ENCODE measurements at places on chromosomes 11 and 22.

- DNase-seq: no peak
These were observed 18.9 kb downstream of the SHANK3 start for GRCh38 chr22:50691521-50691920.

GRCh38 chr11:35994421-35994820 lies 50.6 kb downstream of the LDLRAD3 start:
- DNase-seq: no peak

DNA sequence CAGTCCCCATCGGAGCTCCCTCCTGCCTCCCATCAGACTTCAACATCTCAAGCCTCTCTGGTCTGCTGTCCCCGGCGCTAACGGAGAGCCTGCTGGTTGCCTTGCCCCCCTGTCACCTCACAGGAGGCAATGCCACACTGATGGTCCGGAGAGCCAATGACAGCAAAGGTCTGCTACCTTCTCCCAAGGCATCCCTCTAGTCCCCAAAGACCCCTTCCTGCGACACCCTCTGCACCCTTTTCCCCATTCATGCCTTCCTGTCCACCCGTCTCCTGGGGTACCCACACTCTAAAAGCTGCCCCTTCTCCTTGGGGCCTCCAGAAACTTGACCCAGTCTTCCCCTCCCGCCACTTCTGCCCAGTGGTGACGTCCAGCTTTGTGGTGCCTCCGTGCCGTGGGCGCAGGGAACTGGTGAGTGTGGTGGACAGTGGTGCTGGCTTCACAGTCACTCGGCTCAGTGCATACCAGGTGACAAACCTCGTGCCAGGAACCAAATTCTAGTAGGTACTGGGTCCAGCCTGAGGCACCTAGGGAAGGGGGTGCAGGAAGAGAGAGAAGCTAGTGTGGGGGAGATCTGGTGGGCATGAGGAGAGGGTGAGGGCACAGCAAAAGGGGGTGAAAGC lies 860 bp downstream of the UPK2 start:
- no peak for DNase-seq

DNA sequence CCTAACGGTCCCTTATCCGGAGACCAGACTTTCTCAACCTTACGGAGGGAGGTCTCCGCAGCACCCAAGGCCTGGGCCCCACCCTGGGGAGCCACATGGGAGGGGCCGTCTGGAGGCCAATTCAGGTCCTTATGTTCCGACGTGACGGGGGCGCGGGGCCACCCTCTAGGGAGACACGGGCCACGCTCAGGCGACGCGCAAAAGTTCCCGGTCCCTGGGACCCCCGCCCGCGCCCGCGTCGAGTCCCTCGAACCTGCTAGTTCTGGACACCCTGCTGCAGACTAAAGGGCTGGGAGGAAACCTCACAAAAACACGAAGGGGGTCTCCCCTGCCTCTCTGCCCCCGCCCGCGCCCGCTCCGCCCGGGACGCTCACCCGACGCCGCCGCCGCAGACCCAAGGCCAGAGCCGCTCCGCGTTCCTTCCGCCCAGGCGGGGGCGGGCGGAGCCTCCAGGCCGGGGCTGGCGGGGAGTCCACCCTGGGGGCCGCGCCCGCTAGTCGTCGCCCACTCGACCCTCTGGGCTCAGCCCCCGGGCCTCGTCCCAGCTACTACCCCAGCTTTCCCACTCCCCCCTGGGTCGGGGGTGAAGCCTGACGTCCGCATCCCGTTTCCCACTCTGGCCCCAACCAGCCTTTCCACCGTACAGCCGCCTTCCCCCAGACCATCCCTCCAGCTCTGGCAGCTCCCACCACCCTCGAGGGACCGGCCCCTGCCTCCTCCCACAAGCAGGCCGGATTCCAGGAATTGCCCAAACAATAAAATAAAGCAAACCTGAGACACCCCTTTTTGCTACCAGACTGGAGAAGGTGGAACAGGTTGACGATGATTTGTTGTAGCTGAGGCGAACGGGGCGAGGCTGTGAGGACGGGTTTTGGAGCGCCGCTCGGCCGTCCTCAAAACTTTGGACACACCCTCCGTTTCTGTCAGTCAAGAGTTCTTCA lies 2.7 kb downstream of the RNH1 start:
- DNase-seq: no peak

- DNase-seq: no peak
These were observed 17.3 kb downstream of the APOL3 start for GRCh38 chr22:36143066-36143815.

GRCh38 chr11:113732092-113732491 lies 26.0 kb upstream of the TMPRSS5 start:
- no peak for DNase-seq

DNA sequence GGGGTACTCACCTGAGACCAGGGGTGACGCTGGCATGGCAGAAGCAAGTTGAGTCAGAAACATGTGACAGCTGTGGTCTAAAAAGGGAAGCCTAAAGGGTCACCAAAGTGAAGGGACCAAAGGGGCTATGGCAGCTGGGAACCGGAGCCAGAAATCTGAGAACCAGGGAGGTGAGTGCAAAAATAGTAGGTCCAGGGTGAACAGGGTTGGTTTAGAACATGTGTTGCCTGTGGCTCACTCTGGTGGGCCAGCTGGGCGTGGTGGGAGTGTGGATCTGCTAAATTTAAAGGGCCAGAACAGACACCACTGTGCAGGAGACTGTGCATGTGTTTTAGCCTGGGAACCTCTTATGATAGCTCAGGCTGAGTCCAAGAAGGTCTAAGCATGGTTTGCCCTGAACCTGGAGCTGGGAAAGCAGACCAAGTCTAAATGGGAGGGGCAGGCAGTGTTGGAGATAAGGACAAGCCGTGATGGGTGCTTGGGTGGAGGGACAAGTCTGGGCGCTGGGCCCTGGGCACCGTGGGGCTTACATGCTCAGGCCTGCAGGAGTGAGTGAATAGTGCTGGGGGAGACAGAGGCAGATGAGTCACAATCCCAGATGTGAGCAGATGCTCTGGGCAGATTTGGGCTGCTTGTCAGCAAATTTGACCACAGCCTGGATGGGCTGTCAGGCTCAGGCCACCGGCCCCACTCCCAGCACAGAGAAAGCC lies 41.4 kb upstream of the ZBED5 start:
- DNase-seq: peak; percentile 58

GRCh38 chr22:47209040-47209514 lies 446.6 kb downstream of the TBC1D22A start:
- DNase-seq: no peak

GRCh38 chr11:6397156-6397555 lies 6.9 kb downstream of the SMPD1 start:
- DNase-seq: no peak

GRCh38 chr11:2846056-2846455 lies 39.5 kb downstream of the CDKN1C start:
- DNase-seq: no peak

- DNase-seq: no peak
These were observed 729.8 kb downstream of the FAM181B start for GRCh38 chr11:82003671-82004515.

DNA sequence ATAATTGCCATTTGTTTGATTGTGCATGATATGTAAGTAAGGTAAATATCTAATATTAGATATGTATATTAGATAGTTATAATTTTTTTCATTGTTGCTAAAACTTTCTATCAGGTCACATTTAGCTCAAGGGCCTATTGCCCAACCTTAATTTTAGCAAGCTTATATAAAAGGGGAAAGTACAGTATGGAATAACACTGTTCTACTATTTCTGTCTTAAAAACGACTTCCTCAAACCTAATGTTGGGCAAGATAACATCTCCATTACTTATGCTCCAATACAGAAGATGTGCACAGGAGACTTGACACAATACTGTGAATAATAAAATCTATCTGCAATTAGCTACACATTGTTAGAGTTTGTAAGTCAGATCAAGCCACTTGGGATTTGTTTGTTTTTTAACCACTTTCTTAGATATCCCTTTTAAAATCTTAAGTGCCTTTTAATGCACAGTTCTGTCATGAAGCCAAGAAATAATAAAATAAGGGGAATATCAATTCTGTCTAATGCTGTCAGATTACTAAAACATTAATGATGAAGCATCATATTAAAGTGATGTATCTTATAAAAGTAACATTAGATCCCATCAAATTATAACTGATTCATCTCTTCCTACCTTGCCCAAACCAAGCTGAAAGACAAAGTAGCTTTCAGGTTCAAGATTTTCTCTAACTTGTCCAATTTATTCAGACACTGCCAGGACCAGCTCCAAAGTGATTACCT lies 98.1 kb downstream of the SIK3 start:
- no peak for DNase-seq

GRCh38 chr11:6448574-6448973 lies 7.8 kb upstream of the HPX start:
- DNase-seq: no peak

GRCh38 chr22:40982482-40983385 lies 31.6 kb downstream of the RBX1 start:
- no peak for DNase-seq

- DNase-seq: no peak
These were observed 1.6 kb downstream of the DIXDC1 start for GRCh38 chr11:111938687-111939160.

GRCh38 chr11:63573881-63574855 lies 11.0 kb upstream of the PLAAT2 start:
- DNase-seq: no peak

DNA sequence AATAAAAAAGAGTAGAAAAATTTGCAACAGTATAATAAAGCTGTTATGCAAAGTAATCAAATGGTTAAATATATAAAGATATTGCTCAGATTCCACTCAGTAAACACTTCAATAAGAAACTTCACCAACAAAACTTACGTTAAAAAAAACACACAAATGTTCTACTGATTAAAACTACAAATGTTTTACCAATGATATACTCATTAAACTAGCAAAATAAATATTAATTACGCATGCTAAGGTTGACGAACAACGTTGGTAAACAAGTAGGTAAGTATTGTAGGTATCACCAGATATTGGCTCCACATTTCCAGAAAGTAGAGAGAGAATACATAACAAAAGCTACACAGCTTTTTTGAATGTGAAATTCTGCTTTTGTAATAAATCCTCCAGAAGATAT lies 12.6 kb downstream of the RDX start:
- no peak for DNase-seq

DNA sequence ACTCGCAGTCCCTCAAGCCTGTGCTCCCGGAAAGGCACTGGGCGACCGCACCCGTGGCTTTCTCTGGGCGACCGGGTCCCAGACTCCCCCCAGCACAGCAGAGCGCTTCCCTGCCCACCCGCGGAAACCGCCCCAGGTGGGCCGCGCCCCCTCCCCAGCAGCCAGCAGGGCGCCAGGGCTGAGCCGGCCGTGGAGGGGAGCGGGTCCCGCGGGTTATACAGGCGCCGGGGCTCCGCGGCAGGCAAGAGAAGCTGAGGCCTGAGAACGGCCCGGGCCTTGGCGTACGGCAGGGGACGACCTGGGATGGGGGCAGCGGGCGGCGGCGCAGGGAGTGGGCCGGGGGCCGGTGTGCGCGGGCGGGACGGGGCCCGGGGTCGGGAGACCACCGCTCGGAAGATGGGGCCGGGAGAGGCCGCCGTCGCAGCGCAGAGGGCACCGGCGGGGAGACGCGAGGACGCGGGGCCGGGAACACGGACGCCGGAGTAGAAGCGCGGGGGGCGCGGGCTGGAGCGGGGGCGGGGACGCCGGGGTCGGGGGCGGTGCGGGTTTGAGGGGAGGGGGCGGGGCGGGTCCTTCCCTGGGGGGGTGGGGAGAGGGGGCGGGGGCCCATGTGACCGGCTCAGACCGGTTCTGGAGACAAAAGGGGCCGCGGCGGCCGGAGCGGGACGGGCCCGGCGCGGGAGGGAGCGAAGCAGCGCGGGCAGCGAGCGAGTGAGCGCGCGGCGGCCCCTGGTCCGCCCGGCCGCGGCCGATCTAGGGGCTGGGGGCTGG lies at the start of gene MDK:
TSS of gene MDK (plus strand) at position 622 of the 771 bp plus-strand sequence. CDS start 389 bp downstream, outside the sequence.
- peak; percentile 58 for DNase-seq

DNA sequence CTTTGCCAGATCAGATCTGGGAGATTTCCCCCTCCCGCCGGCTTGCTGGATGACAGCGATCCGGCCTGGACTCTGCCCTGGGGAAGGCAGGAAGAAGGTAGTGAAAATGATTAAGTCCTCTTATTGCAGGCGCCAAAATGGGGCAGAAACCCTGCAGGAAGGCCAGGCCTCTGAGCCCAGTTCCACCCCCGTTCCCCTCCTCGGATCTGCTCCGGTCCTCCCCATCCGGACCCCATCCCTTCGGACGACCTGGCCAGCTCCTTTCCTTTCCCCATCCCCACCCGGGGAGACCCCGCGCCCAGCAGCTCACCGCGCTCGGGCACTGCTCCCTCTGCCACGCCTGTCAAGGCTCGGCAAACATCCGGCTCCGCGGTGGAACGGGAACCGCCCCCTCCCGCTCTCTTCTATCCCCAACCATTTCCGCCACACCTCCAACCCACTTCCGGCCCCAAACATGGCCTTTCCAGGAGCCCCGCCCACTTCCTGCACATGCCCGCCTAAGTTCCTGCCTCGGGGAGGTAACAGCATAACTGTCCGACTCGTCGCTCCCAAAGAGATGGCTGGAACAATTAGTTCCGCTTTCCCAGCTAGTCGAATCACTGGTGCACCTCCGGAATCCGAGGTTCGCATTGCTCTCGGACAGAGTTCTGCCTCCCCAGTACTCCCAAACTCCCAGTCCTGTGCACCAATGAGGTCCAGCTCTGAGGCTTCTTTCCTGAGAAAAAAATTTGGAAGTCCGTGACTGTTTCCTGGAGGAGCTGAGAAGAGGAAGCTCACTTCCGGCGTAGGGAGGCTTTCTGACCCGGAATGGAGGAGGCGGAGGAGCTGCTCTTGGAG lies at the start of the genes ARHGAP1 and ZNF408:
TSS of gene ARHGAP1 (minus strand) at position 379 of the 837 bp plus-strand sequence. CDS start 4,512 bp downstream, outside the sequence.
TSS of gene ZNF408 (plus strand) at position 791 of the 837 bp plus-strand sequence. CDS start at position 808, 17 bp downstream.
- DNase-seq: peak; percentile 99

GRCh38 chr22:39522567-39523300 lies 2.4 kb downstream of the ATF4 start:
- DNase-seq: peak; percentile 75

DNA sequence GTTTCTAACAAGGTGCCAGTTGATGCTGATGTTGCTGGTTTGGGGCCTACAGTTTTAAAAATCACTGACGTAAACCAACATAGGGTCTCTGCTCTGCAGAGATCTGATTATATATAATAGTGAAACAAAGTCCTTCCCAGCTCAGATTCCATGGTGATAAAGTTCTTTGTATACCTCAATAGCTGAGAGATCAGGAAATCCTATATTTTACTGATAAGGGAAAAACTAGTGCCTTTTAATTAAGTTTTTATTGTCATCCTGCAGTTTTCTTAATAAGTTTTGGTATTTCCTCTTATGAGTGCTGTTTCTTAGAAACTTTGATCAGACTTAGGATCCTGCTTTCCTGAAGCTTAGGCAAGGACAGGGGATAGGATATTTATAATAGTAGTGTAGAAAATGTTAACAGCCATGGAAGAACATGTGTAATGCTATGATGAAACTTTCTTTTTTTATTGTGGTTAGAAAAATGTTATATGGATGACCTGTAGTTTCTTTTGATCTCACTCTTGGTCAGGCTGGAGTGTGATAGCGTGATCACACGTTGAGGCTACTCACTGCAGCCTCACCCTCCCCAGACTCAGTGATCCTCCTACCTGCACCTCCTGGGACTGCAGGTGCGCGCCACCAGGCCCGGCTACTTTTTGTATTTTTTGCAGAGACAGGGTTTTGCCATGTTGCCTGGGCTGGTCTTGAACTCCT lies 14.1 kb downstream of the CAPRIN1 start:
- DNase-seq: no peak
